CD4-positive, alpha-beta T cell treated with Interleukin-1 beta for 1 hour (primary cell): ENCODE measurements at places on chromosomes 12 and 14.

DNA sequence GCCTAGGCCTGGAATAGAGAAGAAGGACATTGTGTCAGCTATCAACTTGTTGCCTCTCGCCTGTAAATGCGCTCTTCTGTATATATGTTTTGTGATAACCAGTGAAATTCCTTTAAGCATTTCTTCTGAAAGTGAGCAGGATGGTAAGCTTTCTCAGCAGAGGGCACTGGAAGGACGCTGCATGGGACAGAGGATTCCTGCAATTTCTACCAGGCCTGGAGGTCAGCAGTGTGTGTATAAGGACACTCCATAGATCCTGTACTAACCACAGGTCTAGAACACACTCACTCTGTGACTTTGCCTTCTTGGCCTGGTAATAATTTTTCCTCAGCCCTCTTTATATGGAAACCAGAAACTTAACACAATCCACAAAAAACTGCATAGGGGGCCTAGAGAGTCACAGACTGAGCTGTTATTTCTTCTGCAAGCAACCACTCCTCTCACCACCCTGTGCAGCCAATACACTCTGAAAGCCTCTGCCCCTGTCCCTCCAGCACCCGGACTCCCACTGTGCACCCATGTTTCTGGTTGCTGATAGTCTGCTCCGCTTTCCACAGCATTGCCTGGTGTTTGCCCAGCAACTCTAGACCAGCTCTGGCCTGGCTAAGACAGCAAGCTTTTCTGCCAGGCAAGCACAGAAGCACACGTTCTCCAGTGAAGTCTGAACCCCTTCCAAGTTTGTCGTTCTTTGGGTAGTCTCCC is 94.0 kb upstream of the RMST start:
- no peak for DNase-seq

GRCh38 chr12:116990971-116991966 is 80.5 kb downstream of the FBXW8 start:
- no peak for DNase-seq

DNA sequence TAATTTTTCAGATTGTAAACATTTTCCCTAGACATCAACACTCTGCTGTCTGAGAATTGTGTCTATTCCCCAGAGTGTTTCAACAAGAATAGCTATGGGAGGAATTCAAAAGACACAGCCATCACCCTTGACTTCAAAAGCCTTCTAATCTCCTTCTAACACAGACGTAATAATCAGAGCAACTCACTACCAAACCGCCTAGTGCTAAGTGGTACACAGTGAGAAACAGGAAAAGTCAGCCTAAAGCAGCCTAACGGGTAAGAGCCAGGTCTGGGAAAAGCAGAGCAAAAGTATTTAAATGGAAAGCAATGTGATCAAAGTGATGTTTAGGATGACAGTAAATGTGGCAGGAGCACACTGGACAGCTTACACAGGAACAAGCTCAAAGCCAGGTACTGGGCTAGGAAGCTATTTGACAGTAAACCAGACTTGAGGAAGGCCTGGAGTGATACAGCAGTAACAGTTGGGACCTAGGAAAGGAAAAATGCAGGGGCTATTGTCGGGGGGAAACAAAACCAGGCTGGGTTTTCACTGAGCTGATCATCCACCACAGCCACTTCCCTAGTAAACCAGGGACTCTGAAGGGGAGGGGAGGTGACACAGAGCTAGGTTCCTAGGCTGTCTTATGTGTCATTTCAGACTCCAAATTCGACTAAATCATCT is 29.4 kb downstream of the CORO1C start:
- no peak for DNase-seq

GRCh38 chr12:82942991-82943401 is 256.3 kb downstream of the TMTC2 start:
- no peak for DNase-seq

DNA sequence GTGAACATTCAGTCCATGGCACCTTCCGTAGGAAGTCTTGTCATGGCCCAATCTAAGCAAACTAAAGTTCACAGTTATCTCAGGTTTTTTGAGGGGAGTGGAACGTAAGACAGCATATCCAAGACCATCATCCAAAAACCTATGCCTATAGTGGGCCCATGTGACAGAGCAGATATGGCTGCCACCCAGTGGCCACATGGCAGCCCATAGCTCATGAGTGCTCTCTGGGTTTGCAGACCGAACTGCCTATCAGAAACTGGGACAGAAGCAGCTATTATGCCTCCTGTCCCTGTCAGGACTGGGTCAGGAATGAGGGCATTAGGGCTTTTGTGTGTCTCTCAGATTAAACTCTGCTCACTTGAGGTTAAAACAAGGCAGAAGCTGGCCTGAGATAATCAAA is 503.7 kb downstream of the NRXN3 start:
- no peak for DNase-seq

- no peak for DNase-seq
Observed at GRCh38 chr12:6145564-6145963, 21.1 kb upstream of the VWF start.

- no peak for DNase-seq
Observed at GRCh38 chr12:113812411-113813228, 153.5 kb downstream of the RBM19 start.

DNA sequence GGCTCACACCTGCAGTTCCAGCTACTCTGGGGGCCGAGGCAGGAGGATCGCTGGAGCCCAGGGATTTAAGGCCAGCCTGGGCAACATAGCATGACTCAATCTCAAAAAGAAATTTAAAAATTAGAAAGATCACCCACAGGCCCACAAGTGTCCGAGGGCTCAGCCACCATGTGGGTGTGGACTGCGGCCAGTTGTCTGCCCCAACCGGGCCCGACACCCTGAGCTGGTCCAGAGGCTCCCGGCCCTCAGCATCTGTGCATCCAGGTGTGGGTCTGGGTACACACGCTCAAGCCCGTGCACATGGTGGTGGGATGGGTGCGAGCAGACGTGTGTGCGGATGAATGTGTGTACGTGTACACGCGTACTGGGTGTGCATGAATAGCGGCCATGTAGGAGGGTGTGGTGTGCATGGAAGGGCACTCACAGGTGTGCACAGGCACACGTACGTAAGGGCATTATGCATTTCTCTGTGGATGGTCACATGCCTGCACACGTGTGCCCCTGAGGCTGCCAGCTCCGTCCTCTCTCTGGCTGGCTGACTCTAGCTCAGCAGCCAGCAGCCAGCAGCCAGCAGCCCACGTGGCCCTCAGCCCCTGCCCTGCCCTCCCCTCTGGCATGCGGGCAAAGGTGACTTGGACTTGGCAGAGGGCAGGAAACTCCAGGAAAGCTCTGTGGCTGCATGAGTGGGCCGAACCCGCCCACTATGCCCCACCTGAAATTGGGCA is 23.3 kb upstream of the NUDT14 start:
- no peak for DNase-seq

DNA sequence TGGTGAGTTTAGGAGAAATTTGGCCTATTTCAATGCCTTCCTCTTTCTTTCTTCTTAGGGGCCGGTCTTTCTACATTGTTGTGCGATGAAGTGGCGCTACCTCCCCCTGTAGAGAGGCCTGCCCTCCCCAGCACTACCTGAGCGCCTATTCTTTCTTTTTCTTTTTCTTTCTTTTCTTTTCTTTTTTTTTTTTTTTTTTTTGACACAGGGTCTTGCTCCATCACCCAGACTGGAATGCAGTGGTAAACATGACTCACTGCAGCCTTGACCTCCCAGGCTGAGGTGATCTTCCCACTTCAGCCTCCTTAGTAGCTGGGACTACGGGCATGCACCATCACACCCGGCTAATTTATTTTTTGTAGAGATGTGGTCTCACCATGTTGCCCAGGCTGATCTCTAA is 136.1 kb upstream of the MAX start:
- no peak for DNase-seq

DNA sequence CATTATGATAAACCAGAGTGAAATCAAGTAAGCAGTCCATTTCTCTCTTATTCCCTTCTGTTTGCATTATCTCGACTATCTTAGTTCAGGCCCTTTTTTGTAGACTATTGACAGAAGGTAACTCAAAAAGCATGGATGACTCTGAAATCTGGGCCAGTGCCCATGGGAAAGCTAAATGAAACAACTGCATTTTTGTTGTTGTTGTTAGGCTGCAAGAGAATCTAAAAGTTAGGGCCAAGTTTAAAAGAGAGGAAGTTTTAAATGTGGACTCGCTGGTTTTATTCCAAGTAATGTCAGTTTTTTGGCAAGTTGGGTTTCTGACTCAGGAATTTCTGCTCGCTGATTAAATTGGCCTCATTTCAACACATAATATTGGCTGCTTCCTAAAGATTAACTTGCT is 201.1 kb downstream of the PIK3C2G start:
- DNase-seq, result no peak

DNA sequence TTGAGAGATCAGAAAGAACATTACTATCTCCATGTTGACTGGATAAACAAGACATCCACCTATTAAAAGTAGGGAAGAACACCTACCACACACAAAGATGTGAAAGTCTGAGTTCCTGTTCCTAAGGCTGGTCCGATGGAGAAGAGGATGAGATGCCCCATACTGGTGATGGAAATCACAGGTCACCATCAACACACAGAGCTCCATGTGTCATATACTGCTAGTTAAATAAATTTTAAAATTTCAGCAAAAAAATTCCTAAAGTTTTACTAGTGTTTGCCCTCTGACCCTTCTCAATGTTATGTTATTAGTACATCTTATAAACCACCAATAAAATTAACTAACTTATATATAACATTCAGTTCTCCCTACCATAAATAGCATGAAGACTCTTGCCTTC is 59.1 kb downstream of the KCNA5 start:
- no peak for DNase-seq

DNA sequence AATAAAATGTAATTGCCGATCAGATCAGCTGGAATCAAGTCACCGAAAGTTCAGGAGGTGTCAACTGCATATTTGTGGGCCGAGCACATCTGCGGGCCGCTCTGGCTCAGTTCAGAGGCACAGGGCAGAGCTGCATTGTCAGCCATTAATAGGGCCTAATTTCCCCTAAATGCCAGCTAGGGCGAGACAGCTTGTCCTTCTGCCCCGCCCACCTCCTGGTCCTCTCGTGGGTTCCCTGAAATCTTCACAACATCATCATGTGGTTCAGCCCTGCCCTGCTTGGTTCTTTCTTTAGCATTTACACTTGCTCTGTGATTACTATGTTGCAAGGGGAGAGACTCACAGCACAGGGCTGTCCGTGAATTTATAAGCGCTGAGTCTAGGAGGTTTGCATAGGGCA is 148.9 kb downstream of the CHST11 start:
- peak; percentile 52 for DNase-seq

DNA sequence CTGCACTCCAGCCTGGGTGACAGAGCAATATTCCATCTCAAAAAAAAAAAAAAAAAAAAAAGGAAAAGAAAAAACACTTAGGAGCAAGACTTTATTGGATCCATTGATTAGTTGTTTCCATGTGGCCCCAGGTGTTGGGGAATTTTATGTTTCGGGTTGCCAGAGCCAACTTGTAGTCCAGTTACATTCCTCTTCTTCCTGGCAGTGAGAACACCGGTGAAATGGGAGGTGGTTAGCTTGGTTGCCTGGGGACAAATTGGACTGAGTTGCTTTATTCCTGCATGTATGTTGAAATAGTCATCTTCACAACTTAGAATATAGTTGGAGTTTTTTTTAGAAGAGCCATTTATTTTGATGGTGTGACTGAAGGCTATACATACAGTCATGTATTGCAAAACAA is 12.6 kb downstream of the RCOR1 start:
- DNase-seq, result no peak

- DNase-seq, result no peak
Observed at GRCh38 chr12:1666685-1667162, 24.1 kb upstream of the ADIPOR2 start.

DNA sequence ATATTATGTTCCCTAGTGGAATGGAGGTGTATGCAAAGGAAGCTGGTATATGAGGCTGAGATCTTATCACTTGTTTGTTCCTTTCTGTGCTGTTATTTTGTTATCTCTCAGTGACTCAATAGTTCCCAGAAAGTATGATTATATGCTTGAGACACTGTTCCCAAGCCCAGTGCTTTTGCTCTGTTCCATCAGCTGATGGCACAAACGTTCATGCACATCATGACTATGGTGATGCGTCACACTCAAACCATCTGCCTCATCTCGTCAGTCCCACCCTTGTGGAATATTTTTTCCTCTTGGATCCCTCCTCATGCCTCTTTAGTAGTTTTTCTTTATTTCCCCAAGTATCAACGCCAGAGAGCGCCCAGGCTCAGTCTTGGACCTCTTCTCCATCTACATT is 786.9 kb downstream of the AACS start:
- no peak for DNase-seq

- DNase-seq, result no peak
Observed at GRCh38 chr12:113231235-113232088, 10.2 kb downstream of the TPCN1 start.

- DNase-seq, result no peak
Observed at GRCh38 chr14:59925797-59926196, 5.9 kb downstream of the LRRC9 start.

DNA sequence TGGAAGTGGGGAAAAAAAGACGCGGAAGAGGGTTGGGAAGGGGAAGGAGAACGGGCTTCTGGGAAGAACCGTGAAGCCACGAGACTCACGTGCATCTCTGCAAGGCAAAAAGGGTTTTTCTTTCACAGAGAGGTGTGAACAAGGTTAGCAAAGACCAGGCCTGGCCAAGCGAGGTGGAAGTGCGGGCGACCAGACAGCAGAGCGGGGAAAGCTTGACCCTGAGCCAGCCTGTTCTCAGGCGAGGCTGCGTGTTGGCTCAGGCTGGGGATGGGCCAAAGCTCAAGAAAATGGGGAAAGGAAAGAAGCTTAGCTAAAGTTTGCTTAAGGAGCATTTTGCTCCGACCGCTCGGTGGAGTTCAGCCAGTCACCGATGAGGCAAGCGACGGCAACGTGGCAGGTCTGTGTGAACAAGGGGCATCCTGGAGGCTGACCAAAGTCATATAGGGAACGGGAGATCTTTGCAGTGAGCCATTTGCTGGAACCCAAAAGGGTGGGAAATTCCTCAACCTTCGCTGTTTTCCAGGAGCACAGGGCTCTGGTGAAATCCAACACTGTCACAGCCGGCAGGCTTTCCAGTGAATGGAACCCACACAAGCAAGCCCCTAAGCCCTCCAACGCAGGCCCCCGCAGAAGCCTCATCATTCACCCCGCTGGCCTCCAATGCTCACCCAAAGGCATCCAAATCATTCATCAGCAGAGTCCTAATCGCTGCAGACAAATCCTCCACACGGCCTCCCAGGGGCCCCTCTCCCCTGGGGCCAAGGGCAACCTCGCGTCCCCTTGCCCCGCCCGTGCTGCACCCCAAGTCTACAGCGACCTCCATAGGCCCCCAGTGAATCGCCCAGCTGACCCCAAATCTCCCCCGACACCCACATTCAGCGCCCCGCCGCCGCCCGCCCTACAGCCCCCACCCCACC is 754 bp downstream of the ZNF605 start:
- DNase-seq, result no peak
